MM.1S (cell line): ENCODE measurements at places on chromosomes 12 and 14.
A peak's percentile ranks its signal among the peaks of the same experiment; 100 is the strongest.

DNA sequence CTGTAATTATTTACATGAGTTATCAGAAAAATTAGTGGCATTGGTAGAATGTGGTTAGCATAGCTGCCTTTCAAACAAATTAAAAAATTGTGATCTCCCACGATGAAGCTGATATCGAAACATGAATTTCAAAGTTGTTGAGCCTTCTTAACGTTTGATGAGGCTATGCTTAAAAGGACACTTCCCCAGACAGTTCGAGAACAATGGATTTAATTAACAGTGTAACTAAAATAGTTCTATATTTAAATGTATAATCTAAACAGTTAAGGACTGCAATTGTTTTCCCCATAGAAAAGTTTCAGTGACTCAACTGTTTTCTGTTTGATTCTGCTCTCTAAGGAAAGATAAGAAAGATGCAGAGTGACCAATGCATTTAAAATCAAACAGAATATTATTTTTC lies 1.6 kb downstream of the CLEC2B start:
- H3K27ac ChIP-seq: no peak overlapping the region
- peaks cover 9% of the 10 kb centered on the region; the same call in 1 of the 2 replicates for H3K4me1 ChIP-seq
- no peaks in the 10 kb centered on the region for H3K27me3 ChIP-seq
- no peak for DNase-seq
- H3K36me3 ChIP-seq: no peaks in the 10 kb centered on the region

DNA sequence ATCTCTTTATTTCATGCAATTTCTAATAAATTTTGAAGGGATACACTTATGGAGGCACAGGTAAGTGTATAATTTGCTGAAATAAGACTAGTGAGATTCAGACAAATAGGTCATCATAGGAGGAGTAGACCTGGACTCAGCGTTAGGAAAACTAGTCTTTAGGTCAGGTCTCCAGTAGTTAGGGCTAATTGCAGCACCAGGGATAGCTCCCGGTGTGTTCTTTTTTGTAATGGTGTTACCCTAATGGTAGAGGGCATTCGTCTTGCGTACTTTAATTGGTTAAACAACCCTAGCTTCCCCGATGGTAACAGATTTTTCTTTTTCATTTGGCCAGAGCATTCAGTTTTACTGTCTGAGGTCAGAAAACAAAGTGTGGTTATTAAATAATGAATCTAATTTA lies 64.9 kb downstream of the ARID2 start:
- no peaks in the 10 kb centered on the region for H3K27me3 ChIP-seq
- H3K36me3 ChIP-seq: no peaks in the 10 kb centered on the region; the same call in 1 of the 2 replicates
- H3K4me3 ChIP-seq: no peak overlapping the region

DNA sequence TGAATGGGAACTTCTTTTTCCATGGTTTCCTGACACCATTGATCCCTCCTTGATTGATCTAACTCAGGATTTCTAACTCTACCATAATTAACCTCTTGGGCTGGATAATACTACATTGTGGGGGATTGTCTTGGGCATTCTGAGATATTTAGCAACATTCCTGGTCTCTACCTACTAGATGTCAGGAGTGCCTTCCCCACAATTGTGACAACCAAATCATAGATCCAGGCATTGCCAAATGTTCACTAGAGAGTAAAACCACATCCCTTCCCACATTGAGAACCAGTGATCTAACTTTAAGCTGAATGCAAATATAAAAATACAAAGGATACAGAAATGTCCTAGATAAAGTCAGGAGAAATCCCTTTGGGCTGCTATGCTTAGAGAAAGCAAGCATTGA lies 36.9 kb upstream of the CCDC198 start:
- H3K27me3 ChIP-seq: no peaks in the 10 kb centered on the region
- H3K4me1 ChIP-seq: no peaks in the 10 kb centered on the region
- no peak overlapping the region for H3K27ac ChIP-seq
- no peak overlapping the region for H3K4me3 ChIP-seq
- H3K36me3 ChIP-seq: no peaks in the 10 kb centered on the region

- H3K4me3 ChIP-seq: no peak overlapping the region
- H3K27ac ChIP-seq: no peak overlapping the region
- H3K36me3 ChIP-seq: no peaks in the 10 kb centered on the region
- H3K27me3 ChIP-seq: peaks cover 52% of the 10 kb centered on the region
These were observed 107.1 kb upstream of the DIO3 start for GRCh38 chr14:101454229-101454628.

DNA sequence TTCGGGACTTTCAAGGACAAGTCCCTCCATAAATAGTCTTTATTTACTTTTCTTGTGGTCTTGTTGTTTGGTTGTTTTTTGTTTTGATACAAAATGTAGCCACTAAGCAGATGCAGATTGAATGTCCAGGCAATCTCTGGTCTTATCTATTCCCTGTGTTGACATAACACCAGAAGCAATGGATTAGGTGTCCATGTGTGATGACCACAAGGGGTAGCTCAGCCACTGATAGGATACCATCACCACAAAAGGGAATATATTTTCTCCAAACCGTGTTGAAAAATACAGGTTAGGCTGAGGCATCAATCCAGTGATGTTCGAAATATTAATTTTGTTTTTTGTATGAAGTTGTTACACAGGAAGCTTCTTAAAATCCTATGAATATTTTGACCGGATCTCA lies 196.3 kb downstream of the EPS8 start:
- H3K27ac ChIP-seq: no peak overlapping the region
- H3K4me3 ChIP-seq: no peak overlapping the region
- DNase-seq: no peak
- H3K36me3 ChIP-seq: no peaks in the 10 kb centered on the region
- H3K4me1 ChIP-seq: 0 out of 2 replicates have a peak, but pooled peaks cover 3% of the 10 kb centered on the region

GRCh38 chr12:21276826-21277225 lies 57.9 kb downstream of the SLCO1A2 start:
- no peak for DNase-seq
- H3K27ac ChIP-seq: no peak overlapping the region
- H3K36me3 ChIP-seq: no peaks in the 10 kb centered on the region
- H3K4me3 ChIP-seq: no peak overlapping the region
- no peaks in the 10 kb centered on the region for H3K27me3 ChIP-seq

DNA sequence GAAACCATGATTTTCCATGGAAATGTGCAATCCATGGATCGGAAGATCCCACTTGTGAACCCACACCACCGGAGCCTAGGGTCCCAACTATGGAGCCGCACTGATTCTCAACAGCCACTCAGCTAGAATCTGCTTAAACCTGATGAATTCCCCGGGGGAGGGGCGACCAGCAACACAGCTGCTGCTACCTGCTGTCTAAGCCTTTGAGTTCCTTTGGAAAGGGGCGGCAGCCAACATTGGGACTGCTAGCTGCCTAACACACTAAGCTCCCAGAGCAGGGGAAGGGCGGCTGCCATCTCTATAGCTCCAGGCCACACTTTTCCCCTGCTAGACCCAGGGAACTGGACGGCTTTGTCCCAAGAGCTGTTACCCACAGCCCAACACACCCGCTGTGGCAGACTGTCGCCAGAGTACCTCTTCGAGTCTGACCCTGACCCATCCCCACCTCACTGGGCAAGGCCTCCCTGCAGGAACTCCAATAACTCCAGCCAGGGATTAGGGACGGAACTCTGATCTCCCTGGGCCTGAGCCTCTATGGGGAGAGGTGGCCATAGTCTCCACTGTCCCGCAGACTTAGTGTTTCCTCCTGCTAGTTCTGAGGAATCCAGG lies 205.8 kb upstream of the SLC16A7 start:
- H3K27ac ChIP-seq: no peak overlapping the region
- H3K36me3 ChIP-seq: no peaks in the 10 kb centered on the region
- no peaks in the 10 kb centered on the region for H3K27me3 ChIP-seq
- no peaks in the 10 kb centered on the region for H3K4me1 ChIP-seq

DNA sequence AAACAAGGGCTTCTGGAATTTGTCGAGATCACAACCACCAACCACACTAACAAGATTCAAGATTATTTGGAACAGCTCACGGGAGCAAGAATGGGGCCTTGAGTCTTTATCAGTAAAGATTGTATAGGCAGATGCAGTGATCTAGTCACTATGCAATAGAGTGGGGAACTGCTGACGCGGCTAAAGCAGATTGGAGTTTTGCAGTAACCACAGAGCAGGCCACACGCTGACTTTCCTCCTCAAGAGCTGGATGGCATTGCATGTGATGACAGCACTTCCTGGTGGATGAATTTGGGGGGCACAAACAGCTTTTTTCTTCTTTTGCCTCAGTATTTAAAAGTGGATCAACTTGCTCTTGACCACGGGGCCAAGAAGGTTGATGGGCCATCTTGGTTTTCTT lies 46.0 kb downstream of the KCNK13 start:
- no peaks in the 10 kb centered on the region for H3K27me3 ChIP-seq
- DNase-seq: no peak
- H3K4me3 ChIP-seq: no peak overlapping the region

- DNase-seq: no peak
- H3K27me3 ChIP-seq: no peaks in the 10 kb centered on the region
- H3K4me3 ChIP-seq: no peak overlapping the region
- H3K36me3 ChIP-seq: no peaks in the 10 kb centered on the region
- H3K4me1 ChIP-seq: no peaks in the 10 kb centered on the region
These were observed 151.9 kb downstream of the KITLG start for GRCh38 chr12:88428350-88428749.

GRCh38 chr14:34049790-34050189 lies 98.9 kb upstream of the EGLN3 start:
- H3K27me3 ChIP-seq: no peaks in the 10 kb centered on the region
- no peak overlapping the region for H3K27ac ChIP-seq
- H3K36me3 ChIP-seq: no peaks in the 10 kb centered on the region

- no peaks in the 10 kb centered on the region for H3K27me3 ChIP-seq
- no peaks in the 10 kb centered on the region for H3K4me1 ChIP-seq
- peaks cover 6% of the 10 kb centered on the region; the same call in 1 of the 2 replicates for H3K36me3 ChIP-seq
These were observed 14.5 kb upstream of the CCT2 start for GRCh38 chr12:69570545-69571399.

- no peaks in the 10 kb centered on the region for H3K4me1 ChIP-seq
- H3K27ac ChIP-seq: no peak overlapping the region
- no peak overlapping the region for H3K4me3 ChIP-seq
- H3K36me3 ChIP-seq: no peaks in the 10 kb centered on the region
These were observed 62.0 kb upstream of the SCN8A start for GRCh38 chr12:51528852-51529650.

- peaks cover 71% of the 10 kb centered on the region for H3K27me3 ChIP-seq
- no peak overlapping the region for H3K4me3 ChIP-seq
- no peaks in the 10 kb centered on the region for H3K36me3 ChIP-seq
- no peak for DNase-seq
These were observed 1.8 kb upstream of the KRT83 start for GRCh38 chr12:52323001-52323400.

- no peaks in the 10 kb centered on the region for H3K36me3 ChIP-seq
- H3K4me3 ChIP-seq: no peak overlapping the region
- DNase-seq: no peak
- H3K27me3 ChIP-seq: no peaks in the 10 kb centered on the region
- H3K4me1 ChIP-seq: no peaks in the 10 kb centered on the region
- no peak overlapping the region for H3K27ac ChIP-seq
These were observed 141.6 kb downstream of the ITPR2 start for GRCh38 chr12:26691234-26691970.

- no peak for DNase-seq
- no peak overlapping the region for H3K4me3 ChIP-seq
These were observed 110.5 kb downstream of the TTLL5 start for GRCh38 chr14:75771595-75771994.

- no peaks in the 10 kb centered on the region for H3K36me3 ChIP-seq
- DNase-seq: no peak
- no peak overlapping the region for H3K27ac ChIP-seq
- no peaks in the 10 kb centered on the region for H3K4me1 ChIP-seq
- H3K4me3 ChIP-seq: no peak overlapping the region
- H3K27me3 ChIP-seq: no peaks in the 10 kb centered on the region
These were observed 262.5 kb upstream of the TMEM132C start for GRCh38 chr12:128004383-128004938.

DNA sequence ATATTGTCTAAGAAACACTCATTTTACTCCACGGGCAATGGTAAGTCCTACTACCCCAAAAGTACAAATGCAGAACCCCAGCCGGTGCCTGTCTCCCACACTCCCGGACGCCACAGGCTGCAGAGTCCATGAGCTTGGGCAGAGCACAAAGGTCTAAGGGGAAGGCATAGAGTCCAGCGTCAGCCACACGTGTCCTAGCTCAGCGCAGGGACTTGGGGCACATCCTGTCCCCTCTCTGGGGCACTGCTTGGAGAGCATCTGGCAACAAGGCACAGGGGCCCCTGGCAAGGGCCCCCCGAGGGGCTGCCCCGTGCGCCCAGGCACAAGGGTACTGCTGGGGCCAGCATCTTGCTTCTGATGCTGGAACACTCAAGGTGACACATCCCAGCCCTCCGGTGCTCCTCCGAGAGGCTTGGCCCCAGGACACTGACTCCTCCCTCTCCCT lies 58.4 kb downstream of the BCL11B start:
- H3K36me3 ChIP-seq: no peaks in the 10 kb centered on the region
- H3K27me3 ChIP-seq: no peaks in the 10 kb centered on the region
- no peak overlapping the region for H3K4me3 ChIP-seq
- no peak overlapping the region for H3K27ac ChIP-seq
- H3K4me1 ChIP-seq: no peaks in the 10 kb centered on the region
- DNase-seq: no peak

DNA sequence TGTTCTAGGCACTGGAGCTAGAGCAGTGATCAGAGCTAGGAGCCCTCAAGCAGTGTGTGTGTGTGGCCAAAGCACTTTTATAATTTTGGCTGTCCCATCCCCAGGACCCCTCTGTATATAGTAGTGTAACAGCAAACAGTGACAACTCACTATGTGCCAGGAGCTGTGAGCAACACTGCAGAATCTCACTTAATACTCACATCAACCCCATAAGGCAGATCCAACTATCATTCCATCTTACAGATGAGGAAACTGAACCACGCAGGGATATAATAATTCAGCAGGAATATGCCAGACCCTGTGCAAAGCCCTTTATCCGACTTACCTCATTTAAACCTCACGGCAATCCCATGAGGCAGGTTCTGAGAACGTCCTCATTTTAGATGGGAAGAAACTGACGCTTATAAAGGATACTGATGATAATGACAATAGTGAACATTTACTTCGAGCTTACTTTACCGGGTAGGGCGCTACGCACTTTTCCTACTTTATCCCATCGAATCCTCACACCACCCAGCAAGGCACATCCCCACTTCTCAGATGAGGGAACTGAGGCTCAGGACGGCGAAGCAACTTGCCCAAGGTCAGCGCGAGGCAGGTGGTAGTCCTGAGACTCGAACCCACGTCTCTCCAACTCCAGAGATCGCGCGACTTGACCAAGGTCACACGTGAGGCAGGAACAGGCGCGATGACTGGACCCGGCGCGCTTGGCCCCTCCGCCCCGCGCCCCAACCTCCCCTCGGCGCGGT lies 687 bp downstream of the RAB35 start:
- H3K27ac ChIP-seq: no peak overlapping the region
- H3K4me1 ChIP-seq: peaks cover 26% of the 10 kb centered on the region
- no peak for DNase-seq
- H3K36me3 ChIP-seq: no peaks in the 10 kb centered on the region
- H3K4me3 ChIP-seq: peak overlapping the region; percentile 83

DNA sequence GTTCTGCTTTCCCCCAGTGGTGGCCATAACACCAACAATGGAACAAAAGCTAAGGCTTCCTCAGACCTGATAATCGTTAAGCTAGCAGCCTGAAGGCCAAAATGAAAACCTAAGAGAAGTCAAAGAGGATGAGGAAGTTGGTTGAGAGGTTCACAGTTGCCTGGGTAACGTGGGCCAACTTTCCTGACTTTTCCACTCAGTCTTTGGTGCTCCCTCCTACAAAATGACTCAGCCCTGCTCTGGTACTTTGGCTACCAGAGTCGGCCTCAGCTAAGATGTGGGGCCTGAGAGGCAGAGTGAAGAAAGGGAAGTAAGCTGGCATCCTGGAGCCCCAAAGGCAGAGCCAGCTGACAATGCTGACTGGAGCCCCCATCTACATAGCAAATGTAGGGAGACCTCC lies 14.9 kb upstream of the FKBP11 start:
- H3K27me3 ChIP-seq: no peaks in the 10 kb centered on the region
- no peak overlapping the region for H3K4me3 ChIP-seq
